Ovary (tissue), 10 donors: ENCODE measurements at places on chromosomes 1 and 21.

DNA sequence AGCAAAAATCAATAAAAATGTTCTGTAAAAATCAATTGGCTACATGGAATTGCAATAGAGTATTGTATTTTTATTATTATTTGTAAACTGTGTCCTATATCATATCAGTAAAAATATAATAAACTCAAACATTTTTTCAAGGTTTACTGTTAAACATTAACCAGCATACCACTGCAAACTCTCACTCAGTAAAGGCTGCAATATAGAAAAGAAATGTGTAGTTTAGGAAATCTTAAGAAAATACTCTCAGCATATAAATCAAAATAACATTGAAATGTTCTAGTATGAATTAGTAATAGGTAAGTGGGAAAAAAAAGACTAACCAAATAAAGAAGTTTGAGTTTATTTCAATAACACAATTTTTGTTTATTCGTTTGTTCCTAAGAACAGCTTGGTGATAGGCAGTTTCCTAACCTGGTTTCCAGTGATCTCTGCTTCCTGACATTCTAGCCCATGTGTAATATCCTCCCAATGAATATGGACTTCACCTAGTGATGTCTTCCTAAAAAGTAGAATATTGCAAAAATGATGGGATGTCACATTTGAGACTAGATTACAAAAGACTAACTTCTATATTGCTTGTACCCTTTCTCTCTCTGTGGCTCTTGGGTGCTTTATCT lies 870.1 kb downstream of the BRINP3 start:
- DNase-seq = no peak

DNA sequence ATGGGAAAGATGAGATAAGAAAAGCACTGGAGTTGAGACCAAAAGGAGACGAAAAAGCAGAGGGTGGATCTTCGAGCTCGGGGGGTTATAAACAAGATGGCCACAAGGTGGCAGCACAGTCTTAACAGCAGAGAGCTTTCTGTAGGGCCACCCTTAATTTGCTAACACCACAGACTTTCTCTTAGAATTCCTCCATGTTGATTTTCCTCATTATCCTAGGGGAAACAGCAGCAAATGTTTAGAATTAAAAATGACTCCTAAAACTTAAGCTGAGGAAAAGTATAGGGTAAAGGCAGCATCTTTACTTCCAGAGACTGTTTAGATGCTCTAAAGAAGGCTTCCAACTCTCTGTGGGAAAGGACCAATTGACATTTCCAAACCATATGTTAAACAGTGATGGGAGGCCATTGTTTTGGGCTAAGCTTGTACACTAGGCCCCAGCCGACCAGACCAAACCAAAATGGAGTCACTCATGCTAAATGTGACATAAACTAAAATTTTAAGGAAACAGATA lies 2.5 kb upstream of the APOBEC4 start:
- DNase-seq = peak; percentile 72

DNA sequence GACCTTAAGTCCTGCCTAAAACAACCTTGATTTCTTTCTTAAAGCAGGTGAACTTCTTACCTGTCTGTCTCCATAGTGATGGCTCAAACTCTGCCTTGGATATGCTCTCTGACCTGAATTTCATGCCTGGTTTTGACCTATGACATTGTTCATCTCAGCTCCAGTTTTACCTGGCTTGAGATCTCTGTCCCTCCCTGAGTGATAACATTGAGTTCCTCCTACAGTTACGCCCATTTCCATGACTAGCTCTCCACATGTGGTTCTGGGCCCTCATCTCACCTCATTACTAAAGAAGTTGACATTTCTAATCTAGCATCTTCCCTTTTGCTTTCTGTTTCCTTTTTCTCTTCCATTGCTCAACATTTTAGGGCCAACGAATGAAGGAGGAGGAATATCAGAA lies 233.1 kb downstream of the HHIPL2 start:
- DNase-seq = no peak

DNA sequence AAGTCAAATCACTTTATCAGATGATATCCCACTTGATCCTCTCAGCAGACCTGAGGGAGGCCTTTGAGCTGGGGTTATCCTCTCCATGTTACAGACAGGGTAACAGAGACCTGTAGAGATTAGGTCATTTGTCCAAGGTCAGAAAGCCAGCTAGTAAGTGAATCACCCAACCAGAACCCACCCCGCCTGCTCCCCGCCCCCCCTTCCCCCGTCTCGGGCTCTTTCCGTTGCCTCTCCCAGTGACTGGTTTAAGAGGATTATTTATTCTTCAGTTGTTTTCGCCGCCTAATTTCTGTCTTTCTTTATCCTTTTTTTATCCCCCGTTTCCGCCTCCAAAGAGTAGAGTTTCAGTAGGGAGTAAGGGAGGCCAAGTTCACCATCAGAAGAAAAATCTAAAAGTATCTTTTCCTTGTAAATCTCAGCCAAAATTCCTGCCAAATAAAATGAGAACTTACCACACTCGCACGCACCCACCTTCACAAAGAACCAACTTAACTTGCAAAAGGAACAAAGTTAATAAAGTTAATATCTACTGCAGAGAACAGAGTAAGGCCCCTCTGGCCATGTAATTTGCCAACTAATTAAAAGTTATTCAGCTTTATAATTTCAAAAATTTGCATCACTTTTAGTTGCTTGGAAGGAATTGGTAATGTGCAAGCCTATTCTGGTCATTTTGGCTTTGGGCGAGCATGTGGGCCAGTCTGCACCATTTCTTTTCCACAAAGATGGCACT lies 76.8 kb upstream of the TRABD2B start:
- no peak for DNase-seq

- no peak for DNase-seq
Observed at GRCh38 chr1:209248649-209249279, 334.8 kb upstream of the CAMK1G start.

DNA sequence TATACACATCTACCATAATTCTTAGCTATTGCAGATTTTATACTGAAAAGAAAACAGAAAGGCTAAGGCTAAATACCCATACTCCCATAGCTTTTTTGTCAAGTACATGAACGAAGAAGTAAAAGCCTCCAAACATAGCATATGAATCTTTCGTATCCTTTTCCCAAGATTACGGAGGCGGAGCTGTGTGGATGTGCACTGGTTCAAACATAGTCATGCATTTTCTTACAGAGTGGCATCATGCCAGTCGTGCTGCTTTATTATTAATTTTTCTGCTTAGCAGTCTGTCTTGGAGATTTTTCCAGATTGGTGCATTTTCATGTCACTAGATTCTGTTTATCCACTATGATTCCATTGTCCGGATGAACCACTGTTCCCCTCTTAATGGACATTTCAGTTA lies 118.7 kb upstream of the RUNX3 start:
- no peak for DNase-seq

GRCh38 chr1:175062339-175062738 lies 5.3 kb upstream of the TNN start:
- DNase-seq = no peak

DNA sequence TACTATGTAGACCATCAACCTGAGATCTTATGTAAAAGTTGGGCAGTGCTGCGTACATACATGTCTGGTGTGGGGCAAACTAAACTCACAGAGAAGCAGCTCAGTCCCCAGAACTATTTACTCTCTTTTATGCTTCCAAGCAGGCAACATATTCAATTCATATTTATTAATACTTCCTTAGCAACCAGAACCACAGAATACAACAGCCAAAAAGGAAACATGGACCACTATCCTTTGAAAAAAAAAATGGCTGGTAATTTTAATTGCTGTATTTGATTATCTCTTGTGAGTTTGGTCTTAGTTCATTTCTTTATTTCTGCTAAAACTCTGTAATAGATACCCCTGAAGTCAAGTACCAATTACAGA lies 1.5 kb upstream of the PPP1R15B start:
- DNase-seq = no peak

GRCh38 chr1:168454211-168454815 lies 89.5 kb downstream of the XCL2 start:
- no peak for DNase-seq

GRCh38 chr1:39262802-39263201 lies 58.3 kb downstream of the MACF1 start:
- no peak for DNase-seq

DNA sequence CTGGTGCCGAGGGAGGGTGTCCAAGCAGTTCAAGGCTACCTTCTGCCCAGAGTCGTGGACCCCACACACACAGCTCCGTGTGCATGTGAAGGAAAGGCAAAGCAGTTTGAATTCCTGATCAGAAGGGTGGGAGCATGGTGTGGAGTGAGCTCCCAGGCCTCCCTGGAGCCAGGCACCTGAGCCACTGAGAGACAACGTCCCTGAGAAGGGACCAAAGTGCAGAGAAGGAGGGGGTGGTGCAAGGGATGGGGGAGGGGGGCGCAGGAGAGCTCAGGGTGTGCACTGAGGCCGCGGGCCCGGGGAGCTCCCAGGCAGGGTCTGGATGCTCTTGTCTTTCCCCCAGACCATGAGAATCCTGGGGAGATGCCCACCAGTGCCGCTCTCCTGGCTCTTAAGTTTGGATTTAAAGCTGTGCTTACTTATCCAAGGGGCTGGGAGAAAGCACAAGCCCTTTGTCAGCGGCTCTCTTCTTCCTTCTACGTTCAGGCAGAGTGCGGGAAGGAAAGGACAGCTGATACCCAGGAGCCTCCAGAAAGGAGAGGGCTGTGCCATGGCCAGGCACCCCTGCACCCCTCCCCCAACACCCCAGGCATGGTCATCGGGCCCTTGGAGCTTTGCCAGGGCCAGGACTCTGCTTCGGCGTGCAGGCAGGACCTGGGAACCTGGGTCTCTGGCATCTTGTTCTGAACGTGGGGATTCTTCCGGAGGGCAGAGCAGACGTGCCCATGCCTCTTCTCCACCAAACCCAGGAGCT lies 24.1 kb downstream of the ACTA1 start:
- DNase-seq = no peak
